ENCODE measurements at places on chromosomes 5 and 9.
A peak's percentile ranks its signal among the peaks of the same experiment; 100 is the strongest.

DNA sequence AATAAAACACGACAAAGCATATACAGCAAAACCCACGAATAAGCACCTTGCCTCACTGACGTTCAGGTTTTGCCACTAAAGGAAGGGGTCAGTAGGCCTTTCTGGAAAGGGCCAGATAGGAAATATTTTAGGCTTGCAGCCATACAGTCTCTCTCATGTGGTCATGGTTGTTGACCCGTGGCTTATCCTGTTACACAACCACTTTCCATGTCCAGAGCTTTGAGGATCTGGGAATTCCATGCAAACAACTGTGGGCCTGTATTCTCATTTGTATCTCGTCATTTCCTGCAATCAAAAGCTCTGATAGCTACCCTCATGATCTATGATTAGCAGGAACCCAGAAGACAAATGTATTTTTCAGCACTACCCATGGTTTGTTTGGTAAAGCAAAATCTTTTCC lies 108.3 kb downstream of the DRD1 start:
- DNase-seq: no peak

GRCh38 chr5:179342577-179342976 lies 2.7 kb downstream of the ADAMTS2 start:
- no peak for DNase-seq

- DNase-seq: peak; percentile 9
Measured at GRCh38 chr5:141182248-141182647, at the start of gene PCDHB16. PCDHB16 (plus strand) TSS chr5:141182387; CDS start chr5:141182560, 173 bp downstream.

GRCh38 chr5:138654281-138654867 lies 79.2 kb upstream of the HSPA9 start:
- DNase-seq: no peak

DNA sequence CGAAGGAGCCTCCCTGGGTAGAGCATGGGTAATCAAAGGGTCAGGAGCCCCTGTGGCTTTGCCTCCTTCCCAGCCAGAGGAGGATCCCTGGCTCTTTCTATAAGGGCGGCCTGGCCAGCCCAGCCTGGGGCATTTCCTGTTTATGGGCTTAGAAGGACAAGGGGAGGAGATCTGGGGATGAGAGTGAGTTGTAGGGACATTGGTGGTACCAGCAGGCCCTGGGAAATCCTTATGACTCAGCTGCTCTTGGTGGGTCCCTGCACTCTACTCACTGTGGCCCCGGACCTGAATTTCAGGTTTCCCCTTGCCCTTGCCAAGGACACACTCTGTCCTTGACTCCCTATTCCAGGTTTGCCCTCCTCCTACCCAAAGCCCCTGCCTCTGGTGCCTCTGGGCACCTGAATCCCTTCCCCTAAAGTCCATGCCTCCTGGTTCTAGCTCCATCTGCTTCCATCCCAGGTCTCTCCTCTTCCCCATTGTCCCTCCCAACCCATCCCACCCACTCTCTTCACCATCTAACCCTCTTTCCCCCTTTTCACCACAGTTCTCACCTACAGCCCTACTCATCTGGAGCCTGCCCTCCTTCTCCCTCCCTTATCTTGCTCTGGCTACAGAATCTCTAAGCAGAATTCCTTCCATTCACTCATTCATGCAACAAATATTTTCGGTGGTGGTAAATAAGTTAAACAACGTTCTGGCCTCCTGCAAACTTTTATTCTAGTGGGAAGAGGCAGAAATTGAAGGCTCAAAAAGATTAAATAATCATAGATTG lies 34.9 kb downstream of the PCDH1 start:
- no peak for DNase-seq

Measured in NCI-H1092 (cell line).